Ammon's horn (tissue), 1 donor: ENCODE measurements at places on chromosomes 5 and 9.
A peak's percentile ranks its signal among the peaks of the same experiment; 100 is the strongest.

GRCh38 chr9:78860801-78861475 is 564.0 kb downstream of the PSAT1 start:
- DNase-seq = no peak

GRCh38 chr5:98503616-98504015 is 269.8 kb upstream of the RGMB start:
- no peak for DNase-seq

DNA sequence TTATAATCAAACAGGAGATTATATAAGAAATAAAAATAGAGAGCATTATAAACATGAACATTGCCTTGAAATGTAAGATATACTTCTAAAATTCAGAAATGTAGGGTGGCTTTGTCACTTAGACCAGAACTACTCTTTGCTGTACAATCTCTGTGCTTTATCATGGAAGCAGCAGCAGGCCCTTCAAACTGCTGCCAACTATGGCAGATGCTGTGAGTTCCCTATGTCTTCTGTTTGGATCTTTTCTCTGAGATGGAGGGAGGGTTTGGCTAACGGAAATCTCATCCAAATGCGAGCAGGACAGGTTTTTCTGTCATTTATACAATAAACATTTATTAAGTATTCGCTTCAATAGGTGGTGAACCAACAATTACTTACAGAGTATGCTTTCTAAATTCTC is 34.8 kb upstream of the RICTOR start:
- DNase-seq = peak; percentile 61

DNA sequence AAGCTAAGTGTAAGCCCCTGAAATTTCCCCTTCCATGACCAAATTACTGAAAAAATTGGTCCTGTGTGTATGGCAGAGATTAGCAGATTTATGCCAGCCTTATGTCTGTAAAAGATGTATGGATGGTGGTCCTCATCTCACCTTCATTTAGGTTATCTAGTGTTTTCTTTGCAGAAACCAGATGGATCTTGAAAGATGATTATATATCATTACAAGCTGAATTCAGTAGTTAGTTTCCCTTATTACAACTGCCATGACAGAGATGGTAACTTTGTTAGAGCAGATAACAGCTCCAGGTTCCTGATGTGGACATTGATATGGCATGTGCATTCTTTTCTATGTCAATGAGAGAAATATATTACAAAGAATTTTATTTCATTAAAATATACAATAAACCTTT is 1403.2 kb upstream of the CDH6 start:
- DNase-seq = no peak

GRCh38 chr5:14171046-14171445 is 27.9 kb downstream of the TRIO start:
- DNase-seq = no peak

DNA sequence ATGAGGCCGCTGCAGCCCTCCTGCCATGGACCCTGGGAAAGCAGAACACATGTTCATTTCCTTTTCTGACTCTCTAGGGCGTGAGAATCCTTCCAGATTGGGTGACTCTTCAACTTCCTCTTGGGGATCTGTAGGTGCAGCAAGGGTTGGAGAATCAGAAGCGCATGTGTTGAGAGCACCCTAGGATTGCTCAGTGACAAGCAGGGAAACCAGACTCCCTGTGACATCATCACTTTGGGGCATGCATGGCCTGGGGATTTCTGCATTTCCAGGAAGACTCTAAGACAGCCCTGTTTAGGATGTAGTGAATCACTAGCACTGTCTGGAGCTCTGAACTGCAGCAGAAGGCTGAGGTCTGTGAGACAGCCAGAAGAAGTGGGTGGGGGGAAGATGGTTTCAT is 15.1 kb upstream of the LCP2 start:
- peak; percentile 32 for DNase-seq

DNA sequence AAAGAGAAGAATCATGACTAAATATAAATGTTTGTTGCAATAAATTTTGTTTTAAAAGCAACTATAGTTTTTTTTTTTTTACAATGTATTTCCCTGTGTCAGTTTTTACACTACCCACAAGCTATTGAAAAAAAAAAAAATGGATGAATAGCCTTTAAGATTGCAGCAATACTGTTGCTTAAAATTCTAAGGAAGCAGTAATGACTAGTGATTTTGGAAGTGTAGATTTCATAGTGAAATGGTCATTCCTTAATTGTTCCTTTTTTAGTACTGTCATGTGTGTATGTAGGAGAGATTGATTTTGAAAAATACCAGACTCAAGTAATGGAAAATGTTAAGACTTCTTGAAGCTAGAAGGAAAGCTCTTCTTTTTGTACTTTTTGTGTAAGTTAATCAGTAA is 53.1 kb downstream of the NDUFS4 start:
- no peak for DNase-seq

- no peak for DNase-seq
Measured at GRCh38 chr9:76608575-76609273, 149.7 kb downstream of the GCNT1 start.

- no peak for DNase-seq
Measured at GRCh38 chr9:89601306-89601705, 3.5 kb upstream of the GADD45G start.

DNA sequence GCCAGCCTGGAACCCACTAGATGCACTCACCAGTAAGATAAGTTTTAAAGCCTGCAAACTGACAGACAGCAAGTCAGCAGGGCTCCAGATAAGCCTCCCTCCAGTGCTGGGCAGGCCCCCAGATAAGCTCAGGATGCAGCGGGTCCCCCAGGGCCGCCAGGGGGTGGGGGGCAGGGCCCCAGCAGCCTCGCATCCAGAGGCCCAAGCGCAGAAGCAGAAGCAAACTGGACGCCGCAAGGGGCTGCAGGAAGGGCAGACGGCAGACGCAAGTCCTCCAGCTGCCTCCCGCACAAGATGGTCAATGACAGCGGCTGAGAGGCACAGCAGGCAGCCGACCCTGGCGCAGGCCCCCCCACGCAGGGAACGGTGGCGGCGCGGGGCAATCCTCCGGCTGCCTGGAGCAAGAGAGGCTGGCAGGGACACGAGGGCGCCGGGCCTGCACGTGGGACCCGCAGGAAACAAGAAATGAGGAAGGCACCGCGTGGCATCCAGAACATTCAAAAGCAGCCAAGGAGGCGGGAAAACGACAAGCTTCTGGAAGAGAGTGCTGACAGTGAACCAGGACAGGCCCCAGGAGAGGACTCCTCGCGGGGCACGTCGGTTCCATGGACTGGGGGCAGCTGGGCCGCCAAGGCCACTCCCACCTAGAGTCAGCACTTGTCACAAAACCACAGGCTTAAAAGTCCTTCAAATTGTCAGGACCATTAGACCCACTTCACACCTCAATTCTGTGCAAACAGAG is 49.8 kb downstream of the ROR2 start:
- DNase-seq = no peak

GRCh38 chr5:155631116-155631515 is 617.6 kb downstream of the KIF4B start:
- DNase-seq = no peak

- DNase-seq = no peak
Measured at GRCh38 chr9:133977421-133978201, 14.5 kb downstream of the VAV2 start.

DNA sequence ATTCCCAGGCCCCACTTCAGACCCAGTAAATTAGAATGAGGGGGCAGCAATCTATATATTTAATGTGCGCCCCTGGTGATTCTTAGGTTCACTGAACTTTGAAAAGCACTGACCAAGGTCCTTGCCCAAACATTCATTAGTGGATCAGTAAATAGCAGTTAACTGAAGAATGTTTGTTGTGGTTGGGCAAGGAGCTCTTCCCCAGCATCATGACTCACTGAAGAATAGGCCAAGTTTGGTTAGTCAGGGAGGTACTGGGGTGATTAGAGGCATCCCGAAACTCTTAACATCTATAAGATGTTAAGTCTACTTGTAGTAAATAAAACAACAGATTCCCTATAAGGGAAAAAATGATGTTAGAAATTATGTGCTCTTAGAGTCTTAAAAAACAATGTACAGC is 833 bp upstream of the MROH2B start:
- DNase-seq = no peak

- DNase-seq = no peak
Measured at GRCh38 chr5:107790671-107791070, 119.9 kb upstream of the EFNA5 start.

DNA sequence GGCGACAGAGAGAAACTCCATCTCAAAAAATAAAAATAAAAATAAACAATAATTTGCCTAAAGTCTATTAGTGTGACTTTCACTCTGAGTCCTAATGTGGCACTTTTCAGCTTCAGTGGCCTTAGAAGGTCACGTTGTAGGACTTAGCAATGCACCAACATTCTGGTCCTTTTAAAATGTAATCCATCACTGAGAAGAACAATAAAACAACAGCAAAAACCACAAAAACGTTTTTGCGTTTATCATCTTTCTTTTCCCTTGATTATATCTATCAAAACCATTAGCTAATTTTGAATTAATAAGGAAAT is 190.1 kb upstream of the ZNF608 start:
- DNase-seq = no peak

- peak; percentile 16 for DNase-seq
Measured at GRCh38 chr9:120944434-120944843, 17.8 kb upstream of the TRAF1 start.

- peak; percentile 74 for DNase-seq
Measured at GRCh38 chr5:131252824-131253171, 11.1 kb upstream of the CDC42SE2 start.

GRCh38 chr5:109654455-109654854 is 35.3 kb upstream of the MAN2A1 start:
- DNase-seq = no peak

DNA sequence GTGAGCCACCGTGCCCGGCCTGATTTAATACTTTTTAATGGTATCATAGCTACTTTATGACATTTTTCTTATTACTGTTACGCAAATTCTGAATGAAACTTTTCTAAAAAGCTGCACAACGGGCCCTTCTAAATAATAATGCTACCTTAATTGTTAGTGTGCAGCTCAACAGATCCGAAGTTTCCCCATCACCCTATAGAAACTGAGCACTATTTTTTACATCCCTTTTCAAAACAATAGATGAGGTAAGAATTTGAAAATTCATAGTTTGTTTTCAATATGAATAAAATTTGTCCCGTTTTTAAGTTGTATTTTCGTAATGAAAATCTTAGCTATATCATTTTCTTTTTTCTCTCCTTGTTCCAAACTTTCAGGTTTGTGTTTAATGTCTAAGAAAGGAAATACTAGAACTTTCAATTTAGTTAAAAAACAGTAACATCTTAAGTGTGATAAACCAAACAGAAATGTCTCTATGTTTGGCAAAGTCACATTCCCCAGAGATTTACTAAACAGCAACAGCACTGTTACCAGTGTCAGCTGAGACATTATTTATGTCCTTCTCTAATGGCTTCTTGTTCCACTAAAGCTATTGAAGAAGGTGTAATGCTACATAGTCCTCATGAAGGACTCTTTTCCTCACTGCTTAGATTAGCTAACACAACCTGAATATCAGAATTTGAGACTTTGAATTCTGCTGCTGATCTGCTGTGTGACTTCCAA is 22.9 kb downstream of the KIF2A start:
- DNase-seq = no peak

GRCh38 chr5:165622864-165623536 is 2117.6 kb downstream of the MAT2B start:
- no peak for DNase-seq

GRCh38 chr9:121105531-121105930 is 30.8 kb downstream of the CNTRL start:
- DNase-seq = no peak

DNA sequence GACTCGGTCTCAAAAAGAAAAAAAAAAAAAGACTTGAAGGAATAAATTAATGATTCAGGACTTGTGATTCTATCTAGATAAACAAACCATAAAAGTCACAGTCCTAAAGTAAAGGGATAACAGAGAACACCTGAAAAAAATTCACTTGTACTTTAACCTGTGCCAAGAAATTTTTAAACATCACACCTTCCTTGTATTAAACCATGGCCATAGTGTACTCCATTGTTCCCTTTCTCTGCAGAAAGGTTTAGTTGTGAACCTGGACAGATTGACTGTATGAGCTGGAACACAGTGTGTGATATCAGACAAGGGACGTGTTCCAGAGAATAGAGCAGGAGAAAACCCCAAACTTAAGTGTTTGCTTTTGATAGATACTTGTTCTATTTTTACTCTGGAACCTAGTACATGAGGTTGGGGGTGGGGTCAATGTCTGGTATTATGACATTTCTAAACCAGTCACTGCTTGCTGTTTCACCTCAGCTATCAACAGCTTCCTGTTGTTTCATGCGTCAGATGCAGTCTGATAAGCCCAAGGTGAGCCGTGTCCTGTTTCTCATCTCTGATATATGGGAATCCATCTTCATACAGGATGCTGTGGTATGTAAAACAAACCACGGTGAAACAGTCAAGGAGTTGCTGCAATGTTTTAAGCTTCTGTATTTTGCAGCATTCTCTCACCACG is 62.5 kb upstream of the ITGA1 start:
- DNase-seq = no peak

- no peak for DNase-seq
Measured at GRCh38 chr5:126633552-126633951, 32.8 kb downstream of the PHAX start.

GRCh38 chr5:150731669-150732242 is 27.1 kb downstream of the DCTN4 start:
- peak; percentile 62 for DNase-seq

DNA sequence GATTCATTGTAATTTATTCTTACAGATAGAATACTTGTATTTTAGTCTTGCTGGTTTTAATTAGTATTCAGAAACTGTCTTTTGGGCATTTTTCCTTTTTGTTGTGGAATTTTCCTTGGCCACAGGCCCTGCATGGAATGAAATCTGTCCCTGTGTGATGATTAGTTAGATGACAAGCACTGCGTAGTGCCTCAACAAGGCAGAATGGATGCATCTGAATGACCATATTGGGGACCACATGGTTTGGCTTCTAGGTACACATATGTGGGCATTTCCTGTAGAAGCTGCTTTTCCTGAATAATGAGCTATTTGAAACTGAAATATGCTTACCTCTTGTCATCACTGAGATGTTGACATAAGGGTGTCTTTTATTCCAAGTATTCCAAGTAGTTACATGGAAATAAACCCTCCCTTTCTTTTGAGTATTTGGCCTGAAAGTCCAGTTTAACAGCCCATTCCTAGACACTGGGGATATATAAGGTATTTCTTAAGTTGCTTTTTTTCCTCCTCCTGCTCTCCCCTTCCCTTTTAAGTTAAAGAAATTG is 147.3 kb downstream of the YTHDC2 start:
- peak; percentile 25 for DNase-seq

DNA sequence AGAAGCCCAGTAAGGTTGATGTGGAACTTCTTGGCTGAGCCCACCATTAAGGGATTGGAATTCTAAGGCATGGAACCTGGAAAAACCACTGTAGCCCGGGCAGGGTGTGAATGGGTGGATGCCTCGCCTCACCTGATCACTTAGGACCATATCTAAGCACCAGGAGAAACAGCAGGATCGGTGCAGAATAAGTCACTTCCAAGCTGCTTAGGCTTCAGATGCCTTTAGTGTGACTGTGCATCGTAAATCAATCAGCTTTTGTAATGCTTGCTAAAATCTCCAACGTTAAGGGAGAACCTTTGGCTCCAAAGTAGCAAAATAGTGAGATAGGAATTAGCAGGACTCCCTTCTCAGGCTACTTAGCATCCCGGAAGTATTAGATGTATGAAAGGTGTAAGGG is 103.9 kb upstream of the MEGF10 start:
- no peak for DNase-seq

GRCh38 chr9:129640086-129640870 is 1.7 kb downstream of the ASB6 start:
- no peak for DNase-seq
